Activated T-helper 1 cell treated with anti-CD3 and anti-CD28 coated beads, Interleukin-12 subunit alpha, Interleukin-12 subunit beta, Interleukin-2, Interleukin-4 antibody, amounts not matched to agents 30 ng/mL and 10 ng/mL and 1 ng/mL, durations not matched to agents 14 hours and 24 hours and 36 hours (primary cell): ENCODE measurements at places on chromosomes 16 and 17. TPM values are rescaled to one million over a fixed set of nuclear protein-coding genes. Genes with fewer than 3 reads are reported as not detected.

Gene AOC2
- 3.6 and 4.0 TPM in 2 replicates for total RNA-seq

Gene TM4SF5
- total RNA-seq = not detected in 2 replicates

Gene DYNLRB2
- total RNA-seq = not detected in 2 replicates

Gene SLC5A10
- total RNA-seq = not detected in 2 replicates

Gene ZNF319
- 8.5 and 9.1 TPM in 2 replicates for total RNA-seq

Gene CLDN9
- not detected in 2 replicates for total RNA-seq

Gene AGRP
- total RNA-seq = not detected in 2 replicates

- H3K4me3 ChIP-seq = peak overlapping the region; percentile 42
- no peak for DNase-seq
- H3K4me1 ChIP-seq = peaks cover 16% of the 10 kb centered on the region
- H3K36me3 ChIP-seq = no peaks in the 10 kb centered on the region
- peaks cover 27% of the 10 kb centered on the region for H3K27me3 ChIP-seq
Observed at GRCh38 chr16:2019921-2020831, 591 bp downstream of the NPW start.

DNA sequence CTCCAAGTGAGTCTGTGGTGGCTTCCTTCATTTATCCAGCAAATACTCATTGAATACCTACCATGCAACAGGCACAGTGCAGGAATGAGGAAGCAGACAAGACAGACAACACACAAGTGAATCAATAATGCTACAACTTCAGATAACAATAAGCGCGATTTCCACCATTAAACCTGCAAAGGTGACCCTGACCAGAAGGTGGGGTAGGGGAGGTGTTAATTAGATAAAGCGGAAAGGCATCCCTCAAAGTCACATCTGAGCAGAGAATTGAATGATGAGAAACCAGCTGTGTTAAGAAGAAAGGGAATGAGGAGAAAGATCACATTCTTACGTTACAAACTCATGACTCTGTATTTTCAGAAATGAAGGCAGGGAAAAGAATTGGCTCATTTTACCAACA lies 26.3 kb downstream of the ZZEF1 start:
- H3K27ac ChIP-seq = no peak overlapping the region
- H3K4me1 ChIP-seq = no peaks in the 10 kb centered on the region
- peaks cover 32% of the 10 kb centered on the region for H3K36me3 ChIP-seq
- no peak overlapping the region for H3K4me3 ChIP-seq
- H3K27me3 ChIP-seq = no peaks in the 10 kb centered on the region

GRCh38 chr16:68070806-68071517 lies 14.2 kb upstream of the NFATC3 start:
- DNase-seq = no peak
- H3K4me1 ChIP-seq = peaks cover 86% of the 10 kb centered on the region
- peak overlapping the region; percentile 97 for H3K27ac ChIP-seq
- peak overlapping the region; percentile 71 for H3K4me3 ChIP-seq
- no peaks in the 10 kb centered on the region for H3K27me3 ChIP-seq

DNA sequence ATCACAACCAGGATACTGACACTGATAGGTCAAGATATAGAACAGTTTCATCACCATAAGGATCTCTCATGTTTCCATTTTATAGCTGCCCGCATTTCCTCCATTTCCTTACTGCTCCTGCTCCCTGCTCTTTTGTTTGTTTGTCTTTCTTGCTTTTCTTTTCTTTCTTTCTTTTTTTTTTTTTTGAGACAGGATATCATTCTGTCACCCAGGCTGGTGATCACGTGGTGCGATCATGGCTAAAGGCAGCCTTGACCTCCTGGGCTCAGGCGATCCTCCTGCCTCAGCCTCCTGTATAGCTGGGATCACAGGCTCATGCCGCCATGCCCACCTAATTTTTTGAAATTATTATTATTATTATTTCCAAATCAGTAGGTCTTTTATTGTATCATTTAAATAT lies 31.7 kb downstream of the PRAC1 start:
- H3K36me3 ChIP-seq = no peaks in the 10 kb centered on the region
- peaks cover 37% of the 10 kb centered on the region for H3K27me3 ChIP-seq
- no peak overlapping the region for H3K4me3 ChIP-seq
- H3K27ac ChIP-seq = no peak overlapping the region
- DNase-seq = no peak

GRCh38 chr16:35154627-35155026 lies 1695.2 kb downstream of the TP53TG3F start:
- H3K27me3 ChIP-seq = no peaks in the 10 kb centered on the region
- H3K36me3 ChIP-seq = no peaks in the 10 kb centered on the region
- no peaks in the 10 kb centered on the region for H3K4me1 ChIP-seq
- H3K27ac ChIP-seq = no peak overlapping the region

DNA sequence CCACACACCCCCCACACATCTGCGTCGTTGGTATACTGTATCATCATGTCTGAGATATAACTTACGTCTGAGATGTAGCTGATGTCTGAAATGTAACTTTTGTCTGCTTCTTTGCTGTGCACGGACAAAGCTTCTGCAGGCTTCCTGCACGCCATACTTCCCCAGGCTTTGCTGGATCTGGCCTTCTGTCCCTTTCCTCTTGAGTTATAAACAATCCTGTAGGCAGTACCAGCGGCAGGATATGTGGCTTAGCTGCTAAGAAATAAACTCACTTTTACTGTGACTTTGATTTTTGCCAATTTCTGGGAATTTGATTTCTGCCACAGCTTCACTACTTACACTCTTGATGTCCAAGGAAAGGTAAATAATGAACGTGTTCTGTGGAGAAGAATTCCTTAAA lies 184.4 kb downstream of the RPTOR start:
- H3K36me3 ChIP-seq = peaks cover 29% of the 10 kb centered on the region
- no peak overlapping the region for H3K4me3 ChIP-seq
- peaks cover 1% of the 10 kb centered on the region for H3K27me3 ChIP-seq
- no peak for DNase-seq
- H3K4me1 ChIP-seq = peaks cover 49% of the 10 kb centered on the region

GRCh38 chr16:88039591-88039990 lies 88.4 kb downstream of the BANP start:
- H3K4me3 ChIP-seq = no peak overlapping the region
- H3K36me3 ChIP-seq = peaks cover 9% of the 10 kb centered on the region
- H3K4me1 ChIP-seq = no peaks in the 10 kb centered on the region
- H3K27ac ChIP-seq = no peak overlapping the region
- no peaks in the 10 kb centered on the region for H3K27me3 ChIP-seq
- DNase-seq = no peak

DNA sequence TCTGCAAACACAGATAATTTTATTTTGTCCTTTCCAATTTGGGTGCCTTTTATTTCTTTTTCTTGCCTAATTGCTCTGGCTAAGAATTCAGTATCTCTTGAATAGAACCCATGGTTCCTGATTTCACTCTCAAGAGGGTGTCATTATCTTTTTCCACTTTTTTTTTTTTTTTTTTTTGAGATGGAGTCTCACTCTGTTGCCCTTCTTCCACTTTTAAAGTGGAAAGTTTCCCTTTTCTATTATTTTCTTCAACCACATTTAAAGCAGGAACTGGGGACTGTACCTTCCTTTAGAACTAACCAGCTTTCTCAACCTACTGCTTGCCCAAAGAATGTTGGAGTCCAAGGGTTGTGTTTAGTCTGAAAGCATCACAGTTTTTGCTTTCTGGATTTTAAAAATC lies 31.1 kb downstream of the SLFN11 start:
- no peak for DNase-seq
- peaks cover 26% of the 10 kb centered on the region for H3K36me3 ChIP-seq
- H3K27ac ChIP-seq = peak overlapping the region; percentile 63

DNA sequence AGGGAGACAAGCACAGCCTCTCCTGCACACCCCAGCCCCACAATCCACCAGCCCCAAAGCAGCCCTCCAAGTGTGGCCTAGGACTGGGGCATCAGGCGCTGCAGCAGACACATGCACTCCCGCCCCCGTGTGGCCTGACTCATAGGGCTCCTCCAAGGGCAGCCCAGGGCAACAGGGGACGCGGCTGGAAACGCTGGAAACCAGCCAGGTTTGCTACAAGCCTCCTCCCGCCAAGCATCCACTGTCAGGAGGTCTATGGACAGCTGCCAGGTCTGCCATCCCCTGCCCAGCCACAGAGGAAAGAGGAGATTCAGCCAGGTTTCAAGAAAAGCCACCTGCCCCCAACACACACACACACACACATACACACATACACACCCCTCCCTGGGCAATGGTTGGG lies 25.8 kb downstream of the SRCIN1 start:
- H3K27me3 ChIP-seq = peaks cover 74% of the 10 kb centered on the region
- H3K36me3 ChIP-seq = no peaks in the 10 kb centered on the region
- DNase-seq = no peak
- no peak overlapping the region for H3K27ac ChIP-seq
- peaks cover 9% of the 10 kb centered on the region for H3K4me1 ChIP-seq

DNA sequence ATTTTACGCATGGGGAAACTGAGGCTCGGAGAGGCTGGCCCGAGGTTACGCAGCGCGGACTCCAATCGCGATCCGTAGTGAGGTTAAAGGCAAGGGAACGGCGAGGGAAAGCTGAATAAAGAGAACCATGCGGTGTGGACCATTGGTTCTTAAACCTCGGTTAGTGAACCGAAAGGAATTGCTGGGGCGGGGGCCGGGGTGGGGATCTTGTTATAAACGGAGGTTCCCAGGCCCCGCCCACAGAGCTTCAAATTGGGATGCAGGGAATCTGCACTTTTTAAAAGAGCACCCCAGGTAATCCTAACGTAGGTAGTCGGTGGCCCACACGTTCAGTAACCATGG lies 524 bp downstream of the IQCK start:
- H3K27me3 ChIP-seq = no peaks in the 10 kb centered on the region
- peaks cover 28% of the 10 kb centered on the region for H3K4me1 ChIP-seq
- no peak overlapping the region for H3K27ac ChIP-seq
- H3K36me3 ChIP-seq = peaks cover 12% of the 10 kb centered on the region
- no peak for DNase-seq

- no peak overlapping the region for H3K4me3 ChIP-seq
- no peaks in the 10 kb centered on the region for H3K27me3 ChIP-seq
- no peak overlapping the region for H3K27ac ChIP-seq
- no peaks in the 10 kb centered on the region for H3K36me3 ChIP-seq
- DNase-seq = no peak
- no peaks in the 10 kb centered on the region for H3K4me1 ChIP-seq
Observed at GRCh38 chr16:76483307-76483909, 206.2 kb downstream of the CNTNAP4 start.

DNA sequence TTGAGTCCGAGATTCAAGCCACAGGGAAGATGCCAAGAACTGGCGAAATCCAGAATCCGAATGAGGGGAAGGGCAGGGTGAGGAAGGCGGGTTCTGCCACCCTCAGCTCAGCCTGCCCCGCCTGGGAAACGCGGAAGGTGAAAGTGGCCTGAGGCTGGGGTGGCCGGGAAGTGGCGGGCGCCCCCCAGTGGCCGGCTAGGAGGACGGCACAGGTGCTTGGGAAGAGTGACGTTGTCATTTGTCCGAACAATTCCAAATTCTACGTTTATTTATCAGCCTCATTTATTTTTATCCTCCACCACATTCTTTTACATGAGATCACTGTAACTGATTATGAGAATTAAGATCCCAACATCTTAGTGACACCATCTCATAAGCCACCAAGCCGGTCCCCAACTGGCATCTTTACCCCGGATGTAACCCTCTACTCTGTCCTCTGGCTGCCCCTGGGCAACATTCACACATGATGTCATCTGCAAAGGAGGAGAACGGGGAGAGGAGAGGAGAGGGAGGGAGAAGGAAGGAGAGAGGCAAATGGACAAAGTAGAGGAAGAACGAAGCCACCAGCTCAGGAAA lies 21.3 kb downstream of the SRCIN1 start:
- H3K4me3 ChIP-seq = no peak overlapping the region
- H3K4me1 ChIP-seq = peaks cover 9% of the 10 kb centered on the region
- DNase-seq = peak; percentile 39
- H3K36me3 ChIP-seq = no peaks in the 10 kb centered on the region

DNA sequence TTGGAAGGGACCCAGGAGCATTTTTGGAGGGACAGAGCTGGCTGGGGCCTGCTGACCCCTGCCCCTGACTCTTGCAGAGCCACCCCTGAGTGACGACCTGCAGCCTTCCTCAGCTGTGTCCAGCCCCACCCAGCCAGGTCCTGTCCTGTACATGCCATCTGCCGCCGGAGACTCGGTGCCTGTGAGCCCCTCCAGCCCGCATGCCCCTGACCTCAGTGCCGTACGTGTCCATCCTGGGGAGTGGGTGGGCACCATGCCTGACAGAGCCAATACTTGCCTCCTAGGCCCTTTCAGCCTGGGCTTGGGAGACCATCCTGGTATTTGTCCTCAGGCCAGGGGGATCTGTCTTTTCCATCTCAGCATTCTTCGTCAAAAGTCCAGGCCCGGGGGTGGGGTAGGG lies 27.5 kb downstream of the UNC13D start:
- H3K27ac ChIP-seq = no peak overlapping the region
- H3K4me1 ChIP-seq = no peaks in the 10 kb centered on the region
- peaks cover 27% of the 10 kb centered on the region for H3K36me3 ChIP-seq
- no peak for DNase-seq
- H3K4me3 ChIP-seq = no peak overlapping the region
- H3K27me3 ChIP-seq = no peaks in the 10 kb centered on the region

DNA sequence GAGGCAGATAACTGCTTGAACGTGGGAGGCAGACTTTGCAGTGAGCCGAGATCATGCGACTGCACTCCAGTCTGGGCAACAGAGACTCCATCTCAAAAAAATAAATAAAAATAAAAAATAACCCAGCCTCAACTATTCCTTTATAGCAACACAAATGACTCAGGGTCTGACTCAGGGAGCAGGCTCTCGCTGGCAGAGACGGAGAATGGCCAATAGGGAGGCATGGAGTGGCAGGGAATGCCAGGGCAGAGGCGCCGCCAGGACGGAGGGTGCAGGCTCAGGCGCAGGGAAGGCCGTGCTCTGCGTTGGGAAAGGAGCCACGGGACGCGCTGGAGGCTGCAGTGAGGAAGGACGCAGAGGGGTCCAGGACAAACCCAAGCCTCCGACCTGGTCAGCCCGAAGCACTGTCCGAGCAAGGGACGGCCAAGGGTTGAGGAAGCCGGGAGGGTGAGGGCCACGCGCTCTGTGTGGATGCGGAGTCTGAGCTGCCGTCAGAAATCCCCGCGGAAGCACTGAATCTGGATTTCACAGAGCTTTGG lies 40.3 kb downstream of the PKD1 start:
- H3K27me3 ChIP-seq = no peaks in the 10 kb centered on the region
- H3K27ac ChIP-seq = no peak overlapping the region
- no peak overlapping the region for H3K4me3 ChIP-seq
- H3K4me1 ChIP-seq = no peaks in the 10 kb centered on the region
- no peak for DNase-seq

GRCh38 chr16:57623251-57624043 lies 5.0 kb upstream of the ADGRG1 start:
- H3K4me3 ChIP-seq = no peak overlapping the region
- no peak overlapping the region for H3K27ac ChIP-seq
- peaks cover 12% of the 10 kb centered on the region for H3K27me3 ChIP-seq
- peaks cover 5% of the 10 kb centered on the region for H3K4me1 ChIP-seq
